ENCODE measurements at places on chromosomes 7 and 10.
A peak's percentile ranks its signal among the peaks of the same experiment; 100 is the strongest.

DNA sequence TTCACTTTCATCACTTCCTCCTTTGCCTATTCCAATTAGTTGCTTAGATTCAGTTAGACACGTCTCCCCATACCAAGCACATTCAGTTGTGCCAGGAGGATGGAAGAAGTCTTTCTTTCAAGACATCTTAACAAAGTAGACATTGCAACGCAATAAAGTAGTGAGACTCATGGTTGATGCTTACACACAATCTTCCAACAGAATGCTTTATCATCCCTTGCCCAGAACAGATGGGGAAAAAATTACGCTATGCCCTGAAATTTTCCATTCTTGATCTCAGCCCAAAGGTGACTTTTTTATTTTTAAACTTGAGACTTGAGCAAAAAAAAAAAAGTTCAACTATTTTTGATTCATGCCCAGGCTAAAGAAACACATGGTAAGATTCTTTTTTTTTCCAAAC, 74.9 kb downstream of the KCNMA1 start:
- no peak for DNase-seq

GRCh38 chr7:125316466-125316865, 386.8 kb upstream of the POT1 start:
- peak; percentile 30 for DNase-seq

GRCh38 chr7:30556840-30557239, 37.8 kb upstream of the GARS1 start:
- no peak for DNase-seq

GRCh38 chr10:73339436-73339835, 19.2 kb downstream of the CFAP70 start:
- DNase-seq = no peak

DNA sequence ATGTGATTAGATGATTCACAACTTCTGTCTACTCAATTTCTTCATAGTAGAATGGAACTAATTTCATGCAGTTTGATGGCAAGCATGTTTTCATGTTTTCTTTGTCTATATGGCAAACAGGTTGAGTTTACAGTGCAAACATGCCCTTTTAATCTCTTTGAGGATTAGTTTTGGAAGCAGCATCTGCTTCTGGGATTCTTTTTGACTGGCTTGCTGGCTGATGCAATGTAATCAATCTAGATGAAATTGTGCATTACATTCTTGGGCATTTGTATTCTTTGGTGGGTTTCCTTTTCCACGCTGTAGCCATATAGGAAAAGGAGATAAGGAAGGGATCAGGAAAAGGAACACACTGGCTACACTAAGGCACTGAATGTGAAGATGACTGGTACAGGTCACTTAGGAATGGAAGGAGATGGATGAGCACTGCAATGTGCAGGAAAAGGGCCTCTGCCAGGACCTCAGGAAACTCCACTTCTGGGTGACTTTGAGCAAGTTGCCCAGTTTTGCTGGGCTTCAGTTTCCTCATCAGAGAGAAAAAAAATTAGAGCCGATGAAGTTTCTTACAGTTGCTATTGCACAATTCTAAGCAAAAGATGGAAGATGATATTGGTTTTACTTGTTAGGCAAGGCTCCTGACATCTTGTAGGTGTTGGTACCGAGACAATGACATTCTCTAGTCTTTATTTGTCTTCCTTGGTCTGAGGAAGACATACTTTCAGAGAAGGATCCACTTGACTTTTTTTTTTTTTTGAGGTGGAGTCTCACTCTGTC, 269.1 kb downstream of the SUGCT start:
- no peak for DNase-seq

GRCh38 chr10:62426086-62426485, 51.9 kb downstream of the ZNF365 start:
- DNase-seq = no peak

DNA sequence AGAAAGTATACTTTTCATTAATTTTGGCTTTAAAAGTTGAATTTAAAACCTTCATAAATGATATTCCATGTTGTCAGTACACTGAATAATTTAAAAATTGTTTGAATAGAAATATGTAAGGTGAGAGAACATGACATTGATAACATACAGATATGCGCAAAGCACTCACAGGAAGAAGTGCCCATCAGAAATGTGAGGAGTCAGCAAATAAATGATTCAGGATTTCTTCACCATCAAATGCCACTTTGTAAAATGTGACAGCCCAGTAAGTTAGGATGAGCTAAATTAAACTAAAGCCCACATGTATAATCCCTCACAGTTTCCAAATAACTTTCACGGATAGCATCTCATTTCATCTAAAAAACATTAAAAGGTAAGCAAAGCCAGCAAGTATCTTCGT, 417.6 kb downstream of the MAGI2 start:
- no peak for DNase-seq

DNA sequence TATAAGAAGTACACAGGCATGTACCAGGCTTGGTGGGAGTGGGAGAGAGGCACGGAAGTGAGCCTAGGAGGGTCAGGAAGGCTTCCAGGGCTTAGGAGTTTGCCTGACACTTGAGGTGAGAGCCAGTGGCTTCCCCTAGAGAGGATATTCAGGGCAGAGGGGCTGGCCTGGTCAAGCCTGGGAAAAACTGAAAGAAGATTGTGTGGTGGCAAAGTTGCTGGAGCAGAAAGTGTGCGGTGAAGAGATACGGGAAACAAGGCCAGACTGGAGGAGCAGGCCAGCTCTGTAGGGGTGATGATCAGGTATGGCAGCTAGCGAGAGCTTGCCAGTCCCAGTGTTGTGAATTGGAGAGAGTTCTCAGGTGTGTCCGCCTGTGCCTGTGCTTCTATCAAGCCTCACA, 129.9 kb downstream of the CCNY start:
- no peak for DNase-seq

DNA sequence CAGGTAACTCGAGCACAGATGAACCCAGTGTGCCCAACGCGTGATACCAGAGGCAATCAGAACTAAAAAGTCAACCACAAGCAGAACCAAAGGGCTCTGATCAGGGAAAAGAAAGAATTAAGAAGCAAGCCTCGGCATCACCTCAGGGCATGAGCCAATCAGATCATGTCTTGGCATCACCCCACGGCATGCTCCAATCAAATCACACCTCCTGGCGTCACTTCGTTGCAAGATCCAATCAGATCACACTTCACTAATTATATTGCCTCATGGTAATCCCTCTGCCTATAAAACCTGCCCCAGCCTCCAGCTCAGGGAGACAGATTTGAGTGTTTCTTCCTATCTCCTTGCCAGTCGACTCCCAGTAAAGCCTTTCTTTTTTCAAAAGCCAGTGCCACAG, 46.8 kb downstream of the TYW1B start:
- DNase-seq = no peak

GRCh38 chr7:121605317-121605680, 209.2 kb upstream of the FAM3C start:
- no peak for DNase-seq

- peak; percentile 57 for DNase-seq
Measured at GRCh38 chr7:85184599-85185423, 2.0 kb downstream of the SEMA3D start.

DNA sequence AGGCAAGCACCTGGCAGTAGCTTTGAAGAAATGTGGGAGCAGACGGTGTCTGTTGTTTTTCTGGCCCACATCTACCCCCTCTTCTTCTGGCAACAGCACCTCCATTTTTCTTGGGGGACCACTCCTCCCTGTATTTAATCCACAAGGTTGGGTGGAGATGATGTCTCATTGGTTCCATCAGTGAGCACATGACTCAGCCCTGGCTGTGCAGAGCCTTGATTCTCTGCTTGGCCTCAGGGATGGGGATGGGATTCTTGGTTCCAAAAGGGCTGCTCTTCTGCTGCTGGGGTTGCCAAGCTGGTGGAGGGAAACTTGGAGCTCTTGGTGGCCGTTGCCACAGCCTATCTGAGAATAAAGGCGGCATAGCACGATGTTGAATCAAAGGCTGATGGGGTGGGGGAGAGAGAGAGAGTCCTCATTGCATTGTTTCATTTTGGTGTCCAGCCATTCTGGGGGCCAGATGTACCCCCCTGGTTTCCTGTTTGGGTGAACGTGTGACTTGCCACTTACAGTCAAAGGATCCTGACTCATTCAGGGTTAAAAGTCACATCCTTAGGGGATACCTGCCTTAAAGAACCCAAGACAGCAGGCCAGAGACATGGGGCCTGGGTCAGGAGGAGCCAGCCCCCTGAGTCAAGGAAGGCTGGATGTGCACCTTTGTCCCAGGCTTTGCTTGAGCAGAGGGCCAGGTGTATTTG, 25.9 kb downstream of the GRK5 start:
- no peak for DNase-seq

GRCh38 chr10:8544057-8544380, 489.5 kb downstream of the GATA3 start:
- no peak for DNase-seq

- no peak for DNase-seq
Measured at GRCh38 chr7:121515229-121515628, 119.1 kb upstream of the FAM3C start.

GRCh38 chr7:10759120-10759519, 214.6 kb upstream of the PHF14 start:
- no peak for DNase-seq

DNA sequence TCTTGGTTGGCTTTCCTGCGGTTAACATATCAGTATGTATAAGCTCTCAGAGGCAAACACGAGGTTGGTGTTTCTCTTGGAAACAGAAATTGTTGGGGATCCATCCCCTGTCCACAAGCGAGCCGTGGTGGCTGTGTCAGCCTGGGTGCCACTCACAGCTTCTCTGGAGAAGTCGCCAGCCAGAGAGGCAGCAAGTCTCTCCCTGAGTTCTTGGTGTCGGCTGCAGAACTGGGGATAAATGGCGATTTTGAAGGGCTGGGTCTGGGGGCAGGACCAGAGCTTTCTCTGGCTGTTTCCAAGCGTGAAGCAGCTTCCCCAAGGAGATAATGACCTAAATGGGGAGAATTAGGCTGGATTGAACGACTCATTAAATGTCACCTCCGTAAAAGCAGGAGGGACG, 335.3 kb downstream of the GLRX3 start:
- DNase-seq = no peak

DNA sequence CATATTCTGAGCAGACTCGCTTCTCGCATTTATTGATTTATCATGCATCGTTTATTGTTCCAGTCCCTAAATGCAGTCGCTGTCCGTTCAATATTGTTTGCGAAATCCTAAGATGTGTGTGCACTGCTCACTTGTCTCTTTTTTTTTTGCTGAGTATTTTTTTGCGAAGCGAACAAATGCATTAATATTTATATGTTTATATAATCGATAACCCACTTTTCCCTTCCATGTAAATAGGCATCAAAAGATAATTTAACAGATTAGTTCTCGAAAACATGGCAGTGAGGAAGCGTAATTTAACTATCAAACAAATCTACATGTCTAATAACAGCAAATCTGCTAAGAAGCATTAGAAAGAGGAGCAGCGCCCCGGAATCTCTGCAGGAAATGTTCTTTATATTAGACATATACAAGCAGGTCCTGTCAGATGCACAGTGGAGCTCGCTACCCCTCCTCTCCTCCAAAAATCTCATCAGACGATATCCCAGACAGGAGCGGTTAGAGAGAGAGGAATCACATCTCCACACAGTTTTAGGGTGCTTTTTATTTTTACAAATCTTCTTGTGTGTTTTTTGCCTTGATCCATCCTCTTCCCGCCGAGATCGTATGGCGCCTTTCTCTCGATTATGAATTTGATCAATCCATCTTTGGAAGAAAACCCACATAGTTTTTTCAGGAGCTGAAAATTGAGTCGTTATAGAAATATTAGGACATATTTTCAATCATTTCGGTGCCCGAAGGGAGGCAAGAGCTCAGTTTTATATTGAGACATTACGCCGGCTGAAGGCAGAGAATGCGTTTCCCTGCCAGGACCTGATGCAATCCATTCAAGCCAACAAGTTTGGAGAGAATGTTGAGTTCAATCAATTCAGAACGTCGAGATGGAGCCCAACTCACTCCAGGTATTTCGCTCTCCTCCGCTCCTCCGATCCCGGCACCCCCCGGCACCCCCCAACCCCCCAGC, at the start of gene ARID5B:
ARID5B (plus strand) TSS at position 871 of the 964 bp plus-strand sequence; CDS start at position 882, 11 bp downstream.
- DNase-seq = peak; percentile 62

- no peak for DNase-seq
Measured at GRCh38 chr10:22245567-22245966, 27.8 kb upstream of the EBLN1 start.

DNA sequence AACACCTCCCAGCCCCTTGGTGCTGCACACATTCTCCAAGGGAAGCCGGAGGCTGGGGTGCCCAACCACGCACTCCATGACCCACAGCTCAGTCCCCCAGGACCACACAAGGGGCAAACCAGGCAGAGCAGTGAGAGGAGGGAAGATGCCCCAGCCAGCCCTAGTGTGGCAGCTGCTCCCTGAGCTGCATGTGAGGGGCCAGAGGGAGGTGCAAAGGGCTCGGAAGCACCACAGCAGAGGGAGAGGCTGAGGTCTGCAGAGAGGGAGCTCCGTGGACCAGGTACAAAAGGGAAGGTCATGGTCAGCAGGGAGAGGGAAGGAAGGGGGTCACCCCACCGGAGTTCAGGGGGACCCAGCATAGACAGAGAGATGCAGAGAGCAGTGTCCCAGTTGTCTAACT, 1.5 kb upstream of the CALML5 start:
- DNase-seq = no peak

- no peak for DNase-seq
Measured at GRCh38 chr7:88224601-88225275, 4.9 kb upstream of the SRI start.

DNA sequence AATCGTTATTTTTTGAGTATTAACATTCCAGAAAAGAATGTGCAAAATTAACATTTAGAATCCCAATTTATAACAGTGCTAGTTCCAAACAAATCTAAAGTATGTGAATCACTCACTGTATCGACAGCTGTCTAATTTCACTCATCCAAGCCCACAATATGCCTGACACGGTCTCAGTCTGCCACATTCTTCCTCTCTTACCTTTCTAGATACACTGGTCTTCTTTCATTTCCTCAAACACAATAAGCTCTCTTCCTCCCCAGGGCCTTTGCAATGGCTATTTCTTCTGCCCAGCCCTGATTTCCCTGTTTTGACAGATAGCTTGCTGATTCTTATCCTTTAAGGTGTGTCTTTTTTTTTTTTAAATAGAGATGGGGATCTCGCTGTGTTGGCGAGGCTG, 48.8 kb downstream of the UBE2H start:
- DNase-seq = no peak

- no peak for DNase-seq
Measured at GRCh38 chr7:28981161-28981465, 23.0 kb upstream of the TRIL start.

GRCh38 chr7:23234569-23235296, 11.8 kb upstream of the GPNMB start:
- no peak for DNase-seq

DNA sequence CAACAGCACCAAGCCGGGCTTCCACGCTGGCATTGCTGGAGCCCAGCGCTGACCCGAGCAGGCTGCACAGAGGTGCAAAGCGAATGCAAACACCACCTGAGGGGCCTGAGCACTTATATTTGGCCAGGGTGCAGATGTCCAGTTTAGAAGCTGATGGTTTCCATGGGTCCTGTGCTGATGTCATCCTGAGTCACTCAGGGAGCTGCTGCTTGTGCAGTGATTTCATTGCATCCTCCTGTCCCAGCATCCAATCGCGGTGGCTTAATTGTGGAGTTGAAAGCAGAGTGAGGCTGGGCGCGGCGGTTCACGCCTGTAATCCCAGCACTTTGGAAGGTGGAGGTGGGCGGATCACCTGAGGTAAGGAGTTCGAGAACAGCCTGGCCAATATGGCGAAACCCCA, 410.2 kb upstream of the KLF6 start:
- no peak for DNase-seq

- DNase-seq = no peak
Measured at GRCh38 chr7:158276414-158277218, 311.0 kb downstream of the PTPRN2 start.

- DNase-seq = no peak
Measured at GRCh38 chr10:70541736-70542564, 60.6 kb downstream of the PRF1 start.

- no peak for DNase-seq
Measured at GRCh38 chr7:149140831-149141230, 6.4 kb upstream of the ZNF398 start.

All from BE2C (cell line).